ENCODE measurements at places on chromosomes 3 and 15. TPM values are rescaled to one million over a fixed set of nuclear protein-coding genes. Genes with fewer than 3 reads are reported as not detected.

DNA sequence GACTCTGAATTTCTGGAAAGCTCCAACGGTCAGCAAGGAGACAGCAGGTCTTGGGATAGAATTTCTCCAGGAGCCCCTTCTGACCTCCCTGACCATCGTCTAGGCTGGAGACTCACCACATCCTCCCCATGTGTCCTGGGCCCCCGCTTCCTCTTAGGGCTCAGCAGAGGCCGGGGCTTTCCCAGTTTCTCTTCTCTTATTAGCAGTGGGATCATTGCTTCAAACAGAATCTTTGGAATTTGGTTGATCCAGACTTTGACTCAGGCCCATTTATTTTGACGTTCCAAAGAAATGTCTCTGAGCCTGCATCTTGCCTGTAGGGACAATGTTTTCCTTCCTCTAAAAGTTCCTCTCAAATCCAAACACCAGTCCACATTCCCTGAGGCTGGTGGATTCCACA, 38.4 kb upstream of the SLC6A6 start:
- H3K4me1 ChIP-seq, result peaks cover 57% of the 10 kb centered on the region
- H3K36me3 ChIP-seq, result no peaks in the 10 kb centered on the region
- no peaks in the 10 kb centered on the region for H3K27me3 ChIP-seq
- peak; percentile 65 for DNase-seq
- H3K4me3 ChIP-seq, result no peak overlapping the region
- H3K27ac ChIP-seq, result peak overlapping the region; percentile 64

GRCh38 chr15:56320316-56320715, 44.9 kb upstream of the TEX9 start:
- 0 out of 2 replicates have a peak, but pooled peaks cover 2% of the 10 kb centered on the region for H3K27me3 ChIP-seq
- H3K27ac ChIP-seq, result no peak overlapping the region
- no peaks in the 10 kb centered on the region for H3K36me3 ChIP-seq
- H3K4me1 ChIP-seq, result peaks cover 8% of the 10 kb centered on the region
- no peak overlapping the region for H3K4me3 ChIP-seq
- DNase-seq, result no peak

GRCh38 chr15:48358229-48359152, 27.3 kb downstream of the DUT start:
- peaks cover 23% of the 10 kb centered on the region for H3K4me1 ChIP-seq
- no peaks in the 10 kb centered on the region for H3K27me3 ChIP-seq
- no peaks in the 10 kb centered on the region for H3K36me3 ChIP-seq
- DNase-seq, result peak; percentile 70
- H3K4me3 ChIP-seq, result no peak overlapping the region
- H3K27ac ChIP-seq, result peak overlapping the region; percentile 39

- no peak for DNase-seq
- H3K4me3 ChIP-seq, result peak overlapping the region; percentile 69
- H3K4me1 ChIP-seq, result peaks cover 17% of the 10 kb centered on the region
These were observed 1.0 kb downstream of the PDE12 start for GRCh38 chr3:57557085-57557537.

The BMF gene
- total RNA-seq, result 6.2 TPM

DNA sequence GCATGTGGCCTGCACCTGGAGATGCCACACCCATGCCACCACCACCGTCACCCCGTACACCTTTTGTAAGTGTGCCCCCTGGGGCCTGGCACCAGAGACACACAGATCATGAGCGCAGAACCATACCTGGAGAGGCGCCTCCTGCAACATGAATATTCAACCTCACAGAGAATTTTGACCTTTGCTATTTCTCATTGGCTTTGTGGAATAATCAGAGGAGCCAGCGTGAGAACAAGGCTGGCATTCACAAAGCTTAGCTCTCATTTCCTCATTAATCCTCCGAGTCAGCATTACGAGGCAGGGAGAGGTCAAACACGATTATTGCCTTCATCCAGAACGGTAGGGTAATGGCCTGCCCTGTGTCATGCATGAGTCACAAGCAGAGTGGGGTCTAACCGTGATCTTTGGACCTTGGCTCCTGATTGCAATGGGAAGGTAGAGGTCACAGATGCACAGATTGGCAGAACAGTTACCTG, 73.0 kb upstream of the POMGNT2 start:
- H3K36me3 ChIP-seq, result no peaks in the 10 kb centered on the region
- no peak overlapping the region for H3K4me3 ChIP-seq
- no peak overlapping the region for H3K27ac ChIP-seq
- H3K4me1 ChIP-seq, result peaks cover 14% of the 10 kb centered on the region

The GPR27 gene
- not detected for total RNA-seq

DNA sequence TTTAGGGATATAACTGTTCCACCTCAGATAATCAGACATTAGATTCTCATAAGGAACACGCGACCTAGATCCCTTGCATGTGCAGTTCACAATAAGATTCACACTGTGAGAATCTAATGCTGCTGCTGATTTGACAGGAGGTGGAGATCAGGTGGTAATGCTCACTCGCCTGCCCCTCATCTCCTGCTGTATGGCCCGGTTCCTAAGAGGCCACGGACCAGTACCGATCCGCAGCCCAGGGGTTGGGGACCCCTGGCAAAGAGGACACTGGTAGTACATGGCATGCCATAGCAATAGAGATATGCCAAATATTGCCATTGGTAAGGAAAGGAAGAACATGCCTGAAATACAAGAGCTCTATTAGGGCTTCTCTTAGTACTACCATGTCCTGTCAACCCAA, 59.7 kb downstream of the LSM3 start:
- H3K36me3 ChIP-seq, result no peaks in the 10 kb centered on the region
- no peak for DNase-seq
- H3K27me3 ChIP-seq, result no peaks in the 10 kb centered on the region
- H3K4me1 ChIP-seq, result peaks cover 8% of the 10 kb centered on the region

The SAMD7 gene
- not detected for total RNA-seq

The PLAAT1 gene
- total RNA-seq, result 1.4 TPM

DNA sequence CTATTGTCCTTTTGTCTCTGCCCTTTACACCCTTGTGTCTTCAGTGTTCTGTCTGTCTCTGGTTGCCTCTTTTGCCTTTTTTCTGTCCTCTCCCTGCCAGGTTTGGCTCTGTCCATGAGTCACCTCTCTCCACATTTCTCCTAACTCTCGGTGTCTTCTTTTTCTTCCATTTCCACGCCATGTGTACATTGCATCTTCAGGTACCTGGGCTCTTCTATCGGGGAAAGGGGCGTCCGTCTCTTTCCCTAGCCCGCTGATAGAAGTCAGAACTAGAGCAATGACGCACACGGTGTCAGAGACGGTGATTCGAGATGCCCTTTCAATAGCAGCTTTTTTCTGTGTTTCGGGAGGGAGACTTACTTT, 641 bp downstream of the OPA1 start:
- H3K4me1 ChIP-seq, result peaks cover 22% of the 10 kb centered on the region
- DNase-seq, result no peak
- H3K36me3 ChIP-seq, result peaks cover 18% of the 10 kb centered on the region
- peak overlapping the region; percentile 67 for H3K4me3 ChIP-seq
- H3K27ac ChIP-seq, result peak overlapping the region; percentile 65
- H3K27me3 ChIP-seq, result no peaks in the 10 kb centered on the region

GRCh38 chr3:39189150-39189958, 3.0 kb downstream of the XIRP1 start:
- H3K27me3 ChIP-seq, result no peaks in the 10 kb centered on the region
- no peak overlapping the region for H3K4me3 ChIP-seq
- H3K4me1 ChIP-seq, result peaks cover 38% of the 10 kb centered on the region

The NANOGP8 gene
- total RNA-seq, result not detected

DNA sequence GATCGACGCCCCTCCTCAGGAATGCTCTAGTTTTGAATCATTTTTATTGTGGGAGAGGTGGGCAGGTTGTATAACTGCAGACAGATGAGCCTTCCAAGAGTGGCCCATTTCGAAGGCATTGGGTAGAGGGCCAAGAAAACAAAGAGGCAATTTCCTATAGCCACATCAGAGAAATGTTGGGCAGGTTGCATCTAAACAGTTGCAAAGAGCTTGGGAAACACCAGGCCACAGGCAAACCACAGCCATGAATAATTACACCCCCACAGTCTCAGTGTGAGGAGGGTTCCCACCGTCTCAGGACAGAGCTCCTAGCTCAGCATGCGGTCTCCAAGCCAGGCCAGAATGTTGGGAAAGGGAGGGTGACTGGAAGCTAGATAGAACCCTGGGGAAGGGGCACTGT, 257.3 kb downstream of the ABHD5 start:
- no peaks in the 10 kb centered on the region for H3K36me3 ChIP-seq
- H3K4me1 ChIP-seq, result no peaks in the 10 kb centered on the region
- H3K27me3 ChIP-seq, result no peaks in the 10 kb centered on the region
- H3K27ac ChIP-seq, result no peak overlapping the region
- no peak for DNase-seq

DNA sequence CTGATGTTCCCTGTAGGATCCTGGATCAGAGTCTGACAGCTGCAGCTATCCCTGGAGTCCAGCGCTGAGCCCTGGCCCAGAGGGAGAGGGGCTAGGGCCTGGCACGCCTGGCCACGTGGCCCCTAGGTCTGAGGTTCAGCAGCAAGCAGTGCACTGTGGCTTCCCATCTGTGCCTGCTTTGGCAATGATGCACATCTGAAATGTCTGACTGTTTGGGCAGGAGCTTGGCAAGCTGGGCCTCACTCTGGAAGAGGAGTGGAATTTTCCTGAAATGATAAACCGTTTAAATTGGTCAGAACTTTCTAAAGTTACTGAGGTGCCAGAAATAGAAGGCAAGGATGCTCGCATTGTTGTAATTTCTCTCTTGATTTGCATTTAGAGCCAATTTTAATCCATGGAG, 48.8 kb upstream of the MRPS22 start:
- no peak overlapping the region for H3K4me3 ChIP-seq
- DNase-seq, result no peak
- peaks cover 67% of the 10 kb centered on the region for H3K4me1 ChIP-seq
- no peaks in the 10 kb centered on the region for H3K36me3 ChIP-seq
- no peaks in the 10 kb centered on the region for H3K27me3 ChIP-seq

Data from SJSA1 (cell line).